ENCODE measurements at places on chromosomes 1 and 21. TPM values are rescaled to one million over a fixed set of nuclear protein-coding genes. Genes with fewer than 3 reads are reported as not detected.
A peak's percentile ranks its signal among the peaks of the same experiment; 100 is the strongest.

Gene DENND2C
- polyA plus RNA-seq, result 0.47 TPM

Gene CA6
- 3.7 TPM for polyA plus RNA-seq

- H3K4me1 ChIP-seq, result no peaks in the 10 kb centered on the region
- no peak overlapping the region for H3K4me3 ChIP-seq
- H3K27me3 ChIP-seq, result peaks cover 12% of the 10 kb centered on the region
- H3K36me3 ChIP-seq, result no peaks in the 10 kb centered on the region
- no peak for DNase-seq
These were observed 576 bp downstream of the CCN1 start for GRCh38 chr1:85580872-85581801.

Gene FCRL3
- 86.8 TPM for polyA plus RNA-seq

Gene FCN3
- polyA plus RNA-seq, result not detected

GRCh38 chr1:47918257-47918867, 78.8 kb downstream of the TRABD2B start:
- no peaks in the 10 kb centered on the region for H3K4me1 ChIP-seq
- no peak for DNase-seq
- no peak overlapping the region for H3K4me3 ChIP-seq

Gene CCDC181
- not detected for polyA plus RNA-seq

GRCh38 chr1:229784834-229785233, 158.8 kb downstream of the URB2 start:
- H3K4me3 ChIP-seq, result no peak overlapping the region
- no peaks in the 10 kb centered on the region for H3K27me3 ChIP-seq
- DNase-seq, result no peak
- H3K27ac ChIP-seq, result no peak overlapping the region
- no peaks in the 10 kb centered on the region for H3K36me3 ChIP-seq
- H3K4me1 ChIP-seq, result no peaks in the 10 kb centered on the region

Gene IKBKE
- 46.6 TPM for polyA plus RNA-seq

DNA sequence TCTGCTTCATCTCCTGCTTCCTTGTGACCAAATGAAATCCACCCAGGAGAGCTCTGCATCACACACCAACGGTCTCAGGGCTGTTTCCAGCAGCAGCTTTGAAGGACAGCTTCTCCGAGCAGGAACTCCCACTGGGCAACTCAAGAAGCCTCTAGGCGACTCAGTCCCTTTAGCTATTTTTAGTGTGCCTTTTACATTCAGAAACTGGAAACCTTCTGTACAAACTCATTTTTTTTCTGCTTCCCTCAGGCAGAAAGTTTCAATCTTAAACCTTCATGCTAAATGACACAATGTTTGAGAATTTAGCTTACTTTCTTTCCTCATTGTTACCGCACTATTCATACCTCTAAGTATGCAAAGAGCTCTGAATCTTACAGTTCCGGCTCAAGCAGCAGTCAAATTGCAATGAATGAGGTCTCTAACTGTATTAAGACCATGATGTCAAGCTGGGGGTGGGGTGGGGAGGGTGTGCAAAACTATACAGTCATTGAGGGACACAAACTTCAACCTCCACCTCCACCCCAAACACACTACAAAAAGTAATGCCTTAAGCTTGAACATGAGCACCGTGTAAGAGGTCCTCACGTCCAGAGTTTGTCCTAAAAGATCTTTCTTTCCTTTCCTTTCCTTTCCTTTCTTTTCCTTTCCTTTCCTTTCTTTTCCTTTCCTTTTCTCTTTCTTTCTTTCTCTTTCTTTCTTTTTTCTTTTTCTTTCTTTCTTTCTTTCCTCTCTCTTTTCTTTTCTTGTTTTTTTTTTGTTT, 16.4 kb upstream of the TARBP1 start:
- no peaks in the 10 kb centered on the region for H3K27me3 ChIP-seq
- H3K27ac ChIP-seq, result no peak overlapping the region
- DNase-seq, result no peak
- H3K4me3 ChIP-seq, result no peak overlapping the region
- H3K36me3 ChIP-seq, result no peaks in the 10 kb centered on the region
- no peaks in the 10 kb centered on the region for H3K4me1 ChIP-seq

Gene ARHGAP29
- not detected for polyA plus RNA-seq

Gene SMG7
- polyA plus RNA-seq, result 30.5 TPM

Gene GFI1
- 26.0 TPM for polyA plus RNA-seq

GRCh38 chr1:34865981-34866761, 6.6 kb upstream of the SMIM12 start:
- H3K27me3 ChIP-seq, result no peaks in the 10 kb centered on the region
- H3K27ac ChIP-seq, result peak overlapping the region; percentile 61
- H3K36me3 ChIP-seq, result no peaks in the 10 kb centered on the region
- H3K4me3 ChIP-seq, result peak overlapping the region; percentile 71
- peaks cover 36% of the 10 kb centered on the region for H3K4me1 ChIP-seq
- peak; percentile 91 for DNase-seq

- no peaks in the 10 kb centered on the region for H3K27me3 ChIP-seq
- H3K4me3 ChIP-seq, result peak overlapping the region; percentile 42
- peaks cover 34% of the 10 kb centered on the region for H3K4me1 ChIP-seq
- H3K27ac ChIP-seq, result no peak overlapping the region
- DNase-seq, result peak; percentile 85
These were observed 11.4 kb downstream of the FAM229A start for GRCh38 chr1:32350785-32351398.

Gene UCK2
- 10.7 TPM for polyA plus RNA-seq

Gene CLDN17
- not detected for polyA plus RNA-seq

Gene RGS1
- 82.9 TPM for polyA plus RNA-seq

Gene AKR7A3
- polyA plus RNA-seq, result not detected

DNA sequence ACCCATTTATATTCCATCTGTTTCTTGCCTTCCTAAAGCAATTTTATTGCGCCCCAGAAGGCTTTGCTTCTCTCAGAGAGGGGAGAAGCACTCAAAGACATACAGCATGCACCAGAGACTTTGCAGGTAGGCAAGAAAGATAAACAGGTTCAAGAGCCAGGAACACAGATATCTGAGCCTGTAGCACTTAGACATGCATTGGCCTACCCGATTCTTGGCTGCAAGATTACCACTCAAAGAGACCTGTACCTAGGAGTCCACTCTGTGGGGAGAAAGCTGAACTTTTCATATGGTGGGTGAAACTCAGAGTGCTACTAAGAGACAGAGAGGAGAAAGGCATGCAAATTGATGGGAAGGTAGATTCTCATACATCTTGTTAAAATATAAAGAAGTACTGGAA, 609.4 kb upstream of the PKN2 start:
- H3K4me1 ChIP-seq, result no peaks in the 10 kb centered on the region
- H3K27ac ChIP-seq, result no peak overlapping the region

GRCh38 chr1:18803151-18803791, 56.2 kb downstream of the TAS1R2 start:
- H3K27me3 ChIP-seq, result peaks cover 6% of the 10 kb centered on the region
- H3K4me3 ChIP-seq, result no peak overlapping the region
- no peaks in the 10 kb centered on the region for H3K36me3 ChIP-seq
- DNase-seq, result no peak

- no peak overlapping the region for H3K4me3 ChIP-seq
- H3K27ac ChIP-seq, result no peak overlapping the region
- H3K4me1 ChIP-seq, result no peaks in the 10 kb centered on the region
- H3K36me3 ChIP-seq, result no peaks in the 10 kb centered on the region
- DNase-seq, result no peak
These were observed 484.8 kb downstream of the BRINP3 start for GRCh38 chr1:189992856-189993255.

- no peak for DNase-seq
- H3K27me3 ChIP-seq, result no peaks in the 10 kb centered on the region
- H3K27ac ChIP-seq, result peak overlapping the region; percentile 33
- H3K4me3 ChIP-seq, result no peak overlapping the region
- H3K36me3 ChIP-seq, result no peaks in the 10 kb centered on the region
These were observed 6.6 kb upstream of the DOP1B start for GRCh38 chr21:36149788-36150711.

Gene CFHR4
- not detected for polyA plus RNA-seq

DNA sequence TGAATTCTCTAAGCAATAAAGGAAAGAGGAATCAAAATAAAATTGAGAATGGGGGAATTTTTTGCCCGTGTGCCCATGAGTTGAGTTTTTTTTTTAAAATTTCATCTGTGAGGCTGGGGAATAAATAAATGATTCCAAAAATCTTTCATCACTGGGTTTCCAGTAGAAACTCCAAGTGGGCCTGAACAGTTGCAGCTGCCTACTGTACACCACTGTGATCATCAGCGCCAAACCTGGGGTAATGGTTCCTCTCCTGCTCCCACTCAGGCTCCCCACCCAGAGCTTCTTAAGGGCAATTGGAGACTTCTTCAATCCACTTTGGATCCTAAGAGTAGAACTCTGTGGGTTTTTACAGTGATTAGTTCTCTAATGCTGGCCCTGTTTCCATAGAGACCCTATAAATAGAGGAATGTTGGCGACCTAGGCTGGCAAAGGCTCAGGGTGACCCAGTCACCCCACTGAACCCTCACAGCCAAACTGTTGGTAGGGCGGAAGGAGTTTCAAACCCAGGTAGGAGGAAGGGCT, 9.3 kb downstream of the TMCC2 start:
- H3K4me1 ChIP-seq, result no peaks in the 10 kb centered on the region
- no peak for DNase-seq
- no peak overlapping the region for H3K27ac ChIP-seq

DNA sequence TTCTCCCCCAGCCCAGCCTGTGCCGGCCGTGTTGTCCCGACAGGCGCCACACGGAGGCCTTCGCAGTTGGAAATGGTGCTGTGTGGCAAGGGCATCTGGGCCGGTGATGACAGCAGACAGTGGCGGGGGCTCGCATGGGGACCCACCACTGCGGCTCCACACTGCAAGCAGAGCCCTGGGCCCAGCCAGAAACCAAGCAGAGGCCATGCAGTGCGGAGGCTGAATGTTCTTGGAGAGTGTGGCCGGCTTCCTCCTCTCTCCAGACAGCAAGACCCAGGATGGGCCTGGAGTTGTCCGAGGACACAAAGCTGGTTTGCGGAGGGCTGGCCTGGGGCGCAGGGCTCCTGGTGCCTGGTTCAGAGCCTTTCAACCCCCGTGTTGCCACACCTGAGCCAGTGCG, 104.6 kb downstream of the SIK1 start:
- H3K4me1 ChIP-seq, result no peaks in the 10 kb centered on the region
- H3K27ac ChIP-seq, result no peak overlapping the region
- DNase-seq, result no peak
- no peak overlapping the region for H3K4me3 ChIP-seq
- H3K27me3 ChIP-seq, result no peaks in the 10 kb centered on the region

- H3K27me3 ChIP-seq, result no peaks in the 10 kb centered on the region
- H3K36me3 ChIP-seq, result no peaks in the 10 kb centered on the region
These were observed 550 bp upstream of the PTBP2 start for GRCh38 chr1:96721053-96721415.

Gene APH1A
- 63.4 TPM for polyA plus RNA-seq

GRCh38 chr1:17125756-17126237, 6.5 kb upstream of the PADI2 start:
- H3K27me3 ChIP-seq, result no peaks in the 10 kb centered on the region
- no peak overlapping the region for H3K27ac ChIP-seq
- no peaks in the 10 kb centered on the region for H3K4me1 ChIP-seq

Gene IL20
- polyA plus RNA-seq, result not detected

Measured in CD8-positive, alpha-beta memory T cell (primary cell).